Aorta (tissue), 5 donors: ENCODE measurements at places on chromosomes 7 and 10. TPM values are rescaled to one million over a fixed set of nuclear protein-coding genes. Genes with fewer than 3 reads are reported as not detected.

The ITPRID1 gene
- 0.09 TPM for total RNA-seq

The FEZF1 gene
- not detected for total RNA-seq

The PTPRZ1 gene
- 2.2 TPM for total RNA-seq

GRCh38 chr10:109159351-109159750 is 764.0 kb downstream of the XPNPEP1 start:
- DNase-seq: no peak

GRCh38 chr10:49538381-49539319 is at the start of gene ERCC6:
TSS of gene ERCC6 (minus strand) at chr10:49539121.
- DNase-seq: peak; percentile 99

DNA sequence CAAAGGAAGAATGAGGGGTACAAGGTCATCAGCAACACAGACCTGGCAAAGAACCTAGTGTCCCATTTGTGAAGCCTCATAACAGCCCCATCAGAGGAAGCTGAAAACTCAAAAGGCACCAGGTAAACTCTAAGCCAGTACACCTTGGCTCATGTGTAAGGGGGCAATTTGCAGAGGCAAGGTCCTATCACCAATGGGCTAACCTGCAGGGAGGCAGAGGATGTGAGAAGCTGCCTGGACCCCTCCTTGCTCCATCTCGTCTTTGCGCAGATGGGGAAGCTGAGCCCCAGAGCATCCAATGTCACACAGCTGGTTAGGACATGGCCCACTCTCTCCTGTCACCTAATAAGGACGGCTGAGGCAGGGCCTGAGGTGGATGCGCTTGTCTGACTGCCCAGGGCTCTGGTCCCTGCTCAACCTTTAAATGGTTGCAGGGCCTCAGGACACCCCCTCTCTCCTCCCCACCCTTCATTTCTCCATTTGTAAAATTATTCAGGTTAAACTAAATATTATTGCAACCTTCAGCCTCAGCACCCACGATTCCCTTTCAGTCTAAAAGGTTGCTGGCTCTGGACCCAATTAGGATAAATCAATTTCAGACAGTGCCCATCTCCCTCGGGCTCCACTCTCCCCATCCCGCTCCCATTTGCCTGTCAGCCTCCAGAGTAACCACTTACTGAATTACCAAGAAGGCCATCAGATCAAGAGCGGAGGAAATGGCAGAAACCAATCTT is 135.3 kb downstream of the OAT start:
- DNase-seq: peak; percentile 16

- no peak for DNase-seq
Measured at GRCh38 chr10:84946904-84947303, 618.5 kb downstream of the CCSER2 start.

GRCh38 chr7:151900986-151901621 is 24.2 kb upstream of the PRKAG2 start:
- DNase-seq: no peak

DNA sequence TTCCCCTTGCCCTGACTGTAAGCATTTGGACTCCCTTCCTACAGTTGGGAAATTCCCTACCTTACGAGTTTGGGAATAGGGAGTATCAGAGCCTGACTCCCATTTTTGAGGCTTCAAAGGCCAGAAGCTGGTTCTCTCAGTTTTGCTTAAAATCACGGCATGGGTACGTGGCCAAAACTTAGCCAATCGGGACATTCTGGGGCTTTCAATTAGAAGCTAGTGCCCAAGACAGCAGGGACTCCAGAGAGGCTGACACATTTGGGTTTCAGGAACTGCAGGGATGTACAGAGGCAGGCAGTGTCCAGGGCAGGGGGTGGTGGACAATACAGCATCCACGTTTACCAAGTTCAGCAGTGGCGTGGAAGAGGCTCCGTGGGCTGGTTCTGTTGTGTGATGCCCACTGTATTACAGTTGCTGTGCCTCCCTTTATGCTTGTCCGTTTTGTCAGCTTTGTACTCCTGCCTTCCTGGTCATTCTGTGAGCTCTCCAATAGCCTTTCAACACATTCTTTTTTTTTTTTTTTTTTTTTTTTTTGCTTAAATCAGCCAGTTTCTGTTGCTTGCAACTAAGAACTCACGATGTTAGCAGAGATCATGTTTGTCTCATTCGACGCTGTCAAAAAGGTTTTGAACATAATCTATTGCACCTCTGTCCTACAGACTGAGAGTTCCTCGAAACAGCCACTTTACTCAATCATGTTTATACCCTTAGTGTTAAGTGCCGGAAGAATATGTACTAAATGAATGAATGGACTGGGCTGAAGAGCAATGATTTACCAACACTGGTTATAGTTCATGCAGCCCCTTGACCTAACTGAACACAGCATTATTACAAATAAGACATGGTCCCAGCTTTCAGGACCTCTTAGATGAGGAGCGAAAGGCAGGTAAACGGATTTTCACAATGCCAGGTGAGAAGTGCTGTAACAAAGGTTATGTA is 1.1 kb downstream of the GGCT start:
- DNase-seq: no peak

DNA sequence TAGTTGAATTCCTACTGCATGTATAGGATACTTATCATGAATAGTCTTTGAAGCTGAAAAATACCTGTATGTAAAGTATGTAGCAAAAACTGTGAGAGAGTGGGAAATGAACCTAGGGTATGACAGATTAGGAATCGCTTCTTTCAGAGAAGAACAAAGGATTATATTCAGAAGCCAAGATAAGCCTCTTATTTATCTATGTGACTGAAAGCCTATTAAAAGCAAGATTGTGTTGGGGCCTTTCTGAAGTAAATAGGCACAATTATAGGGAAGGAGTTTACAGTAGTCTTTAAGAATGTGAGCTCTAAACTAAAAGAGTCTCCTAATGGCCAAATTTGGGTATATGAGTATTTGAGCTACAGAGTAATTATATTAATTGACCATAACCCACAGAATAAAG is 102.1 kb downstream of the MTERF1 start:
- no peak for DNase-seq
